CD4-positive, alpha-beta T cell treated with Interleukin-21 for 1 hour (primary cell): ENCODE measurements at places on chromosomes 3 and 15.

GRCh38 chr3:75171630-75172230 lies 492.4 kb upstream of the FRG2C start:
- DNase-seq = no peak

- DNase-seq = no peak
Measured at GRCh38 chr15:68354923-68355322, 77.0 kb downstream of the ITGA11 start.

GRCh38 chr3:146067048-146067447 lies 93.9 kb downstream of the PLOD2 start:
- no peak for DNase-seq

DNA sequence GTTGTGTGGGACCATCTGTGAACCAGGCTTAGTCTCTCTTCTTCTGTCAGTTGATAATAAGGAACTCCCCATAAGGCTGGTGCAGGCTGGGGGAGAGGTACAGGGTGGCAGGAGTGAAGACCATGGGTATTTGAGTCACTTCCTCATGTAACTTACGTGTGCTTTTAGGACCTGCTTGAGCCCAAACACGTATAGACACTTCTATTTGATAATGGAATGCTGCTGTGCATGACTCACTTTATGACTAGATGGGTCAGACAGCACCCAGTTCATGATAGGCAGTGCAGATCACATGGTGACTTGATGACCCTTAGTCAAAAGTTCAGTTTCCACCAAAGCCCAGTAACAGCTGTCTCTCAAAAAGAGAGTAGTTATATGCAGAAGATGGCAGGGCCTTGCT lies 490.9 kb downstream of the ZBBX start:
- no peak for DNase-seq

DNA sequence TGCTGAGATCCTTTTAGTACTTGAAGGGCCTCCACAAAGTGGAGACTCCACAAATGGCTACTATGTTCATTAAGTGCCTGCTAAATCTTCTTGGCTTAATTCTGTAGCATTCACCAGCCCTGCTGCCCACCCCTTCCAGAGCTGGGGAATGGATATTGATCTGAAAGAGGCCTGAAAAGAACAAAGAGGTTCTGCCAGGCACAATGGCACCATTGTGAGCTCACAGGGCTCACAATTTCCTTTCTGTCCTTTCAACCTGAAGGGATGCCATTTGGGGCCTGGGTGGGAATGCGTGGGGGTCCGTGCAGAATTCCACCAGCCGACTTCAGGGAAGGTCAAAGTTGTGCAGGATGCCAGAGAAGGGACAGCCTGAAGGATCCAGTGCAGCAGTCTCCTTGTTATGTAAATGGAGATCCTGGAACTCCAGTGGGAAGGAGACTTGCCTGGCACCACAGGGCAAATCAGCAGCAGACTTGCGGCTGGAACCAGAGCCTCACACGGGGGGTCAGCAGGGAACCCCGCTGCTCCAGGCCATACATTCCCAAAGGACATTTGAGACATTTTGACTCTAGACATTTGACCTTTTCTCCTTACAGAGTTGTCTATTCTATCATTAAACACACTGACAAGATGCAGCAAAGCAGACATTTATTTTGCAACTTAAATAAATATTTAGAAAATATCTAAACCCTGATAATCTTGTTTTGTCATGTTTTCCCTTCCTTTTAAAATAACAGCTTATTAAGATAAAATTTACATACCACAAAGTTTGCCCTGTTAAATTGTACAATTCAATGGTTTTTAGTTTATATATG lies 21.5 kb upstream of the MORF4L1 start:
- DNase-seq = no peak

DNA sequence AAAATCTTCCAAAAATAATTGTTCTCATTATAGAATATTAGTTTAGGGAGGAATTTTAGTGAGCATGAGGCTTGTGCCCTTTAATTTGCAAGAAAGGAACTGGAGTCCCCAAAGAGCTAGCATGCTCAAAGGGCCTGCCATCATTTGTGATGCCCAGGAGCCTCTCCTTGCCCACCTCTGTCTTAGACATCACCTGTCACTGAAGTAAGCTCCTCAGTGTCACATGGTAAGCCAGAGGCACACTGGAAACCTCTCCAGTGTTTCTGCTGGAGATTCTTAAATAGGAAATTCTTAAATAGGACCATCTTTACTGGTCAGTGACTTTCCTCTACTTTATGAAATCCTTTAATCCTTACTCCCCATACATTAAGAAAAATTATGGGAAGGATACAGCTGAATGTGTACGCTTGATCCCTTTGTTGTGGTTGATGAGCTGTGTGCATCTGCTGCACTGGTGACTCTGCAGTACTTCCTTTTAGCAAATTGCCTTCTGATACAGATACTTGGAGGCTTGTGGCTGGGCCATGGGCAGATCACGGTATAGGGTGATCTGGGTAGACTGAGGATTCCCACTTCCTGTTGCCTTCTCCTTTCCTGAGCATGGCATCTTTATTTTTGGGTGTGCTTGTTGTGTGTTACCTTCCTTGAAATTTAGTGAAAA lies 197.4 kb downstream of the KLHL25 start:
- DNase-seq = peak; percentile 50

GRCh38 chr15:100818927-100819326 lies 60.7 kb upstream of the ALDH1A3 start:
- no peak for DNase-seq

DNA sequence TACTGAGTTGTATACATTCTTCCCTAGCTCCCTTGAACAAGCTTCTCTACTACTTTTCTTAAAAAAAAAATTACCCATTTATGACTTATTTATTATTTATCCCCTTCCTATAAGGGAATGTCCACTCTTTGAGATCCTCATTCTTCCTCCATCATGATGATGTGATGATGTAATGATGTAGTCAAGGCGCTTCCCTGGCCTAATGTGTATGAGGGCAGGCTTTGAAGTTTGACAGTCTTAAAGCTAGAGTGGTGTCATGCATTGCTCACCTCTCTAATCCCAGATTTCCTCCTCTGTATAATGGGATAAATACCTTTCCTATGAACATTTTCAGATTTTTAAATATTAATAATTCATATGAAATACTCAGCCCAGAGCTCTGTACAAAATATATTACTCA lies 486.0 kb upstream of the TPRG1 start:
- DNase-seq = no peak

DNA sequence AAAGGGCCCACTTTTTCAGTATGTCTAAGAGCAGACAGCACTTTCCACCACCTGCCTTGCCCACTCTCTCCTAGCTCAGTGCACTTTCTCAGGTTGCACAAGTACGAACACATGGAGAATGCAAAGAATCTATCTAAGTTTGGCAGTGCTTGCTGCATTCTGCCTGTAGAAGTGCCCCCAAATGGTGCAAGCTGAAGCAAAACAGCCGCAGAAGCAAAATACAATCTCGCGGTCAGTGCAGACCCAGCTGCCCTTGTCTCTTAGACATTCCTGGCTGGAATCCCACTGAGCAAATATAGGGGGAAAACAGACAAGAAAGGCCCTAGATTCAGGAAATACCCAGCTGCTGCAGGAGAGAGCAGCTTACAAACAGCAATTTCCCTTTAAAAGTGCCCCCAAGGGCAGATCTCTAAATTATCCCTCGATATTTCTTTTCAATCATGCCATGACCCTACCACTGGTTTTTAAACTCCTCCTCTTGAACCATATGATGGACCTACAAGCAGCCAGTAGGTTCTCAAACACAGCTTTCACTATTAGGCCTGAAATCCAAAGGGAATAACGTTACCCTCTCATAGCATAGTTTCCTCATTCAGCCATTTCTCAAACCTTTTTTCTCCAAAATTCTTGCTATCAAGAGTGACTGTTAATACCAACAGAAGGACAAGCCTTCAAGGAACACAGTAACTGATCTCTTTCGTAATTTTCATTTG lies 67.0 kb downstream of the TNIK start:
- no peak for DNase-seq

- no peak for DNase-seq
Measured at GRCh38 chr3:31275583-31275982, 257.1 kb upstream of the STT3B start.

GRCh38 chr15:56677271-56677670 lies 56.0 kb downstream of the ZNF280D start:
- no peak for DNase-seq

DNA sequence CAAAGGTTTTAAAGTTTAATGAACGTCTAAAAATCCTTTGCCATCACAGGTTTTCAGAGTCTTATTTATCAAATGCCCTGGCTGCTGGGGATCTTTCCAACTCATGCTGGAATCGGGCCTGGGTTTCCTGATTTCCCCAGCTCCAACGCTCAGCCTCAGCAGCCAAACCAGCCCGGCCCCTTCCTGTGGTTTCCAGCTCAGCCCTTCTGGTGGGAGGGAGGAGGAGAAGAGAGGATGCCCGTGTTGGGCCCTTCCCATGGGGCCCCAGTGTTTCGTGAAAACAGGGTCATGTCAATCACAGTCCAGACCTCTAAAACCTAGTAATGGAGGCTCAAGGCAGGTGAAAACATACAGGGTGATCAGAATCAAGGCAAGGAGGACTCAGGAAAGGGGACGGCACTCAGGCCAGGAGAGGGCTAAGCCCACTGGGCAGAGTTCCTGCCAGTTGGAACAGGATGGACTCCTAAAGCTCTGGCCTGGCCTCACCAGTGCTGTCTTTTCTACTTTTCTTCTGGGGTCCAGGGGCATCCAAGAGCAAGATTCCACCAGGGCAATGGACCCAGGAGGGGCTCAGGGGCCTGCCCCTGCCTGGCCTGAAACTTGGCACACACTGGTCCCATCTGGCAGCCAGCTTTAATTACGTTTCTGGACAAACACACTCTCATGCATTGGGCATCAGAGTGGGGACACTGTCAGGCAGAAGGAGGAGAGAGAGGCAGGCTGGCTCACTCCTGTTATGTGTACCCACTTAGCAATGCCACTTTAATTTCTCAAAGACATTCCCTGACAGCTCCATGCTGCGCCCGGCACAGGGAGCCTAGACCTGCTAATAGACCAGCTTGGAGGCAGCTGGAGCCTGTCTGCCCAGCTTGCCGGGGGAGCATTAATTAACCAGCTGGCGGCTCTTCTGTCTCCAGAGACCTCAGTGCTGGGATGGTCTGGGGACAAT lies 194.6 kb downstream of the FAM43A start:
- no peak for DNase-seq

DNA sequence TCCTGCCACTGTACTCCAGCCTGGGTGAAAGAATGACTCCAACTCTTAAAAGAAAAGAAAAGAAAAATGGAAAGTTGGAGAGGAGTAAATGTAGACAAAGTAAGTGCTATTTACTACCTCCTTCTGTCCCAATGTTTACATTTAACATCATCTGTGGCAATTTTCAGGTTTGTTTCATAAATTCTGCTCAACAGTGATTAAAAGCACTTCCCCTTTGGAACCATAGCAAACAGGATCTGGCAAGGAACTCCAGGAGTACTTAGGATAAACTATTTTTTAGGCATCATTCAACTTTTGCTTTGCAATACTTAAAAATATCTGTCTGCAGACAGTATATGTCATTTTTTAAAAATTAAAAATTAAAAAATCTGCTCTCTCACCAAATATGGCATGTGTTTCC lies 5.5 kb upstream of the CX3CR1 start:
- DNase-seq = no peak

DNA sequence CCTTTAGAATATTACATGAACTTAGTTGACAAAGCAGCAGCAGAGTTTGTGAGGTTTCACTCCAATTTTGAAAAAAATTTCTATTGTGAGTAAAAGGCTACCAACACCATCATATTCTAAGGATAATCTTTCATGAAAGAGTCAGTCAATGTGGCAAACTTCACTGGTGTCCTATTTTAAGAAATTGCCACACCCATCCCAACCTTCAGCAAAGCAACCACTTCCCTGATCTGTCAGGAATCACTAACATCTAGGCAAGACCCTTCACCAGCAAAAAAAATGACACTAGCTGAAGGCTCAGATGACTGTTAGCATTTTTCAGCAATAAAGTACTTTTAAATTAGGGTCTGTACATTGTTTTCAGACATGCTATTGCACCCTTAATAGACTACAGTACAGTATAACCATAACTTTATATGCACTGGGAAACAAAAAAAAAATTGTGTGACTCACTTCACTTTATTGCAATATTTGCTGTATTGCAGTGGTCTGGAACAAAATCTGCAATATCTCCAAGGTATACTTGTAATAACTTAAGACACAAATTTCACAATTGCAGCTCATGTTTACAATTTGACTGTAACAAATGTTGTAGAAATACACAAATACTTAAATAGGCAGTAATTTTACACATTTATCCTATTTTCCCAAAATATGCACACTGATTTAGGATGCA lies 38.9 kb upstream of the ALCAM start:
- no peak for DNase-seq
